Aorta (tissue), 5 donors: ENCODE measurements at places on chromosomes 16 and 17.
A peak's percentile ranks its signal among the peaks of the same experiment; 100 is the strongest.

DNA sequence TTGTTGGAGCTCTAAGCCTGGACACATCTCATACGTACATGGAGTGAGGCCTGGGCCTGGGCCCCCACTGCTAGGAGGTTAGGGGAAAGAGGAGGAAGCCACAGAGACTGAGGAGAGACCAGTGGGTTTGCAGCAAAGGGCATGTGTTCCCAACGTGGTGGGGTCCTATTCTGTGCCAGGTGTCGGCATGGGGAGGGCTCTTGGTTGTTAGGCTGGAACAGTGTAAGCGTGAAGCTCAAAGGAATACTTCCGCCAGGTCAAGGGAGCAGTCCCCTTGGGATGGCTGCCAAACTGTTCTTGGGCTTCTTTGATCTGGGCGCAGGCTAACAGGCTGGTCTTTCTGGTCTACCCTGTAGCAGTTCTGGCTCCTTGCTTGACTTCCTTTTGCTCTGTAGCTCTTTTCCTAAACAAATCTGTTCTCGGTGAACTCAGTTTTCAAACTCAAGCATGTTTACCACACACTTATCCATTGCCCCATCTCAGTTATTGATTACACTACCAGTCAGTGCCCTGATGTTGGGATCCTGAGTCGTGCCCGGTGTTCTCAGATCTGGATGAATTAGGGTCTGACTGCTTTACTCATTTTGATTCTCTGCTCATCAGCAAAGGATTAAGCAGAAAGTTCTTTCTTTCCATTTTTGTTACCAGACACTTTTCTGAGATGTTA lies 36.4 kb downstream of the GPT2 start:
- DNase-seq = no peak

- peak; percentile 88 for DNase-seq
Observed at GRCh38 chr17:42183741-42184711, 1.2 kb downstream of the HCRT start.

GRCh38 chr16:83802135-83802534 lies 5.6 kb upstream of the HSBP1 start:
- no peak for DNase-seq

DNA sequence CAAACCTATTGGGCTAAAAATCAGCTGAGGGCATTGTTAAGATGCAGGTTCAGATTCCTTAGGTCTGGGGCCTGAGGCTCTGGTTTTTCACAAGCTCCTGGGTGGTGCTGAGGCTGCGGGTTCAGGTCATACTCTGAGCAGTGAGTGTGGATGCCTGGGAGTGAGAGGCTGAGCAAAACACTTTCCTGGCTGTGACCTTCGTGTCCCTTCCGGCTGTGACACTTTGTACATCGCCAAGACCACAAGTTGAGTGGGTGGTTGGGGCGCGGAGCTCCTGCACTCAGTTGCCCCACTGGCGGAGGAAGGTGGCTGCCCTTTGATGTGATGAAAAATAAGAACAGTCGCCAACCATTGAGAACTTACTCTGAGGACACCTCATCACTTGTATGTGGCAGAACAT lies 24.8 kb downstream of the CCR7 start:
- peak; percentile 47 for DNase-seq

DNA sequence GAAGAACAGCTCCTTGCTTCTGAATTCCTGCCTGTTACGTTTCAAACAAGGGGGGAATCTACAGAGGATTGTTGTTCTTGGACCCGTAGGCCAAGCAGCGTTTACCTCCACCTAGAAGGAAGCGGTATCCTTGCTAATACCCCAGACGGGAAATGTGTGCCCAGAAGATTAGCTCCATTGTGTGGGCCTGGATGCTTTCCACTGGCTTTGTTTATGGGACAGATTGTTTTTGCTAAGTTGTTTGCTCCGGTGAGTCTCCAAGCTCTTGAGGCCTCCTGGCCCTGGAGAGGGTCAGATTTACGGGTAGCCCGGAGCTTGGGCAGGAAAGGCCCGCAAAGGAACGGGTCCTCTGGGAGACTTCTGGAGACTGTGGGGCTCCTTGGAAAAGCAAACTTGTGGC lies 28.4 kb upstream of the MRTFB start:
- no peak for DNase-seq

DNA sequence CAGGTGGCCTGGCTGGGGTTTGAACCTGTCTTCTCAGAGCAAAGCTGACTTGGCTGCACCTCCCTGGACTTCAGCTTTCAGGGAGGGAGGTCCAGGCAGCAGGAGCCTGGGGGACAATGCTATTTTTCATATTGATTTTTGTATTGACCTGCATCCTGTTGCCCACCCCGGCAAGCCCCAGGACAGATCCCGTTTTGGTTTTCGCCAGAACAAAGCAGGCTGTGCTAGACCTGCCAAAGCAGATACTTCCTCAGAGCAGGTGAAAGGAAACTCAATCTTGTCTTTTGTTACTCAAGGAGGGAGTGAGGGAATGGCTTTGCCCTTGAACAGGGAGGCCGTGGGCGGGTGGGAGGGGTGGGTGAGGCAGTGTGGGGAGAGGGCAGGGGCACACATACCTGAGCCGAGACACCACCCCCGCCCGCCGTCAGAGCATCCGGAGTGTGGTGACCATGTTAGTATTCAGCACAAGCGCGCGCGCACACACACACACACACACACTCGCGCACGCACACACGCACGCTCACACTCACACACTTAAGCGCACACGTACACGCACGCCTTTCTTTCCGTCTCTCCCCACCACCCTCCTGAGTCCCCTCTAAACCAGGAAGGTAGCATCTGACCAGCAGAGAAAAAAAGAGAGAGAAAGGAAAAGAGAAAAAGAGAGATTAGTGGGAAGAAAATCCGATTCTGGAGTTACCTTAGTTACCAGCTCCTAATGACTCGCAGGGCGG lies 59.5 kb downstream of the RAI1 start:
- no peak for DNase-seq

DNA sequence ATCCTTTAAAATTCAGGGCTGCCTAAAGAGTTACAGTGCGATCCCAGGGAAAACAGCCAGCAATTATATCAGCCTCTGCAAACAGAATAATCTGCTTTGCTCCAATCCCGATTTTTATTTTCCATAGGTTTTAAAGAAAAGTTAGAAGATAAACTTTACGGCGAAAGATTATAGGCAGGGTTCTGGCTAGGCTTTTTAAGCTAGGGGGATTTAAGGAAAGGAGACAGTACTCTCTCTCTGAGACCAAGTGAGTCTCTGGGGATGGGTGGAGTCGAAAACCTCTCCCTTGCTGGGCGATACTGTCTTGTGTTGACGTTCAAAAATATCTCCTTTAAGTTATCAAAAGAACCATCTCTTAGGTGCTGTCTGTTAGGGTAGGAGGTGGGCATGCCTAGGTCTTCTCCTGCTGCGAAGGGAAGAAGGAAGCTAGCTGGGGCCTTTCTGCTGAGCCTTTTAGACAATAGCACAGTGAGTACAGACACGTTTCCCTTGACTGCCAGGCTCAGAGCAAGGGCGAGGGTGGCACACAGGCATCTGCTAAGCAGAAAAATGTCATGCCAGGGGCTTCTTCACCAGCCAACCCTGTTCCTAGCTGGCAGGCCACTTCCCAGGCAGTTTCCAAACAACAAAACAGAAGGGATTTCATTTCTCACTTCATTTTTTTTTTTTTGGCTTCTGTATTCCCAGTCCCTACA lies 167.9 kb upstream of the MAF start:
- no peak for DNase-seq

DNA sequence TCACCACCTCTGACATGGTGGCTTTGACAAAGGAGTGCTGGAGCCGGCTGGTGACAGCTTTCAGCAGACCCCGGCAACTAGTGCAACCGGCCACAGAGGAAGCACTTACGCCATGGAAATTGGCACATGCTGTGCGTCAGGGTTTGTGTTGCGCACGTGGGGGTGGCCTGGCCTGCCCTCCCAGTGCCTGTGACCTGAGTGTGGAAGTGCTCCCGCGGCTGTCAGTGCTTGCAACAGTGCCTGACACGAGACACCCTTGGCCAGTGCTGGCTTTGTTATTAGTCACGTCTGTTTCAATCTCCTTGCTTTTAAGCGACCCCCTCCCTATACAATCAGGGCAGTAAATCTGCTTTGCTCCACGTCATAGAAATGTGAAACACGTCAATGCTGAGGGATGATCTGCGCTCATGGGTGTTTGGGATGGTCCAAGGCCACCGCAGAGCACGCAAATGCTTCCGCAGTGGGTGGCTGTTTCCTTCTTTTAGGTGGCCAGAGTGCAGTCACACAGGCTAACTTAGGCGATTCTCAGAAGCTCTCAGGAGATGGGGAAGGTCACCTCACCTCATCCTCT lies 64.3 kb downstream of the PGS1 start:
- DNase-seq = peak; percentile 84

DNA sequence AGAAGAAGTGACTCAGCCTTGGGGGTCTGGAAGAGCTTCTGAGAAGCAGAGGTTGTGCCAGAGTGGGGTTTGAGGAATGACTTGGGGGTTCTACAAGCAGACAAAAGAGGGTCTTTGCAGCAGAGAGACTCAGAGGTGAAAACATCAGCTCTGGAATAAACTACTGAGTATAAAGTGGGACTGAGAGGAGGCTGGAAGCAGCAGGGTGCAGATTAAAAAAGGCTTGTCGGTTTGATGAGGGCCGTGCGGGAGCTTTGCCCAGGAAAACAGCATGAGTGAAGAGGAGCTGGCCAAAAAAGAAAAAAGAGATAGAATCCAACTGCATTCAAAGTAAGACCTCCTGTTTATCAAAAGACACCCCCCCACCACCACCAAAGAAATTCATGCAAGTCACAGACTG lies 13.1 kb upstream of the ACE start:
- DNase-seq = no peak

DNA sequence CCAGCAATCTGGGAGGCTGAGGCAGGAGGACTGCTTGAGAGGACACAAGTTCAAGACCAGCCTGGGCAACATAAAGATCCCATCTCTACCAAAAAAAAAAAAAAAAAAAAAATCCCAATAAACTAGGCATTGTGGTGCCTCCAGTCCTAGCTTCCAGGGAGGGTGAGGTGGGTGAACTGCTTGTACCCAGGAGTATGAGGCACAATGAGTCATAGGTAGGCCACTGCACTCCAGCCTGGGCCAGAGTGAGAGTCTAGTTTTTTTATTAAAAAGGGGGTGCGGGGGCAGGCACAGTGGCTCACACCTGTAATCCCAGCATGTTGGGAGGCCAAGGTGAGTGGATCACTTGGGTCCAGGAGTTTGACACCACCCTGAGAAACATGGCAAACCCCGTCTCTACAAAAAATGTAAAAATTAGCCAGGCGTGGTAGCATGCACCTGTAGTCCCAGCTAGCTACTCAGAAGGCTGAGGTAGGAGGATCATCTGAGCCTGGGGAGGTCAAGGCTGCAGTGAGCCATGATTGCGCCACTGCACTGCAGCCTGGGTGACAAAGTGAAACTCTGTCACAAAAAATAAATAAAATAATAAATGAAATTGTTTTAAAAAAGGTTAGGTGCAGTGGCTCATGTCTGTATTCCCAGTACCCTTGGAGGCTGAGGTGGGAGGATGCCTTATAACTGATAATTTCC lies 7.8 kb upstream of the CHST6 start:
- DNase-seq = no peak

GRCh38 chr16:57475711-57476339 lies 10.5 kb downstream of the DOK4 start:
- DNase-seq = peak; percentile 82

DNA sequence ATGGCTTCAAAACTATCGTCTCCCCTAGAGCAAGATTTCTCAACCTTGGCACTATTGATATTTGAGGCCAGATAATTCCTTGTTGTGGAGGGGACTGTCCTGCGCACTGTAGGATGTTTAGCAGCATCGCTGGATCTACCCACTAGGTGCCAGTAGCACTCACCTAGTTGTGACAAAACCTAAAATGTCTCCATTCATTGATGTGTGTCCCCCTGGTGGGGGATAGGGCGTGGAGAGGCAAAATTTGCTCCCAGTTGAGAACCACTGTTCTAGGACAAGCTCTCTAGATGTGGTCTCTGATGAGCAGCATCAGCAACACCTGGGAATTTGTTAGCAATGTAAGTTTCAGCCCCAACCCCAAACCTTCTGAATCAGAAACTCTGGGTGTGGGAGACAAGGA lies 259.0 kb downstream of the XYLT1 start:
- DNase-seq = no peak
